Activated effector memory CD4-positive, alpha-beta T cell treated with anti-CD3 and anti-CD28 coated beads, Interleukin-2, amount 50 U/mL, for 16 hours (primary cell): ENCODE measurements at places on chromosomes 12 and 14.

GRCh38 chr12:75979181-75979580 lies 52.4 kb downstream of the PHLDA1 start:
- DNase-seq: no peak

DNA sequence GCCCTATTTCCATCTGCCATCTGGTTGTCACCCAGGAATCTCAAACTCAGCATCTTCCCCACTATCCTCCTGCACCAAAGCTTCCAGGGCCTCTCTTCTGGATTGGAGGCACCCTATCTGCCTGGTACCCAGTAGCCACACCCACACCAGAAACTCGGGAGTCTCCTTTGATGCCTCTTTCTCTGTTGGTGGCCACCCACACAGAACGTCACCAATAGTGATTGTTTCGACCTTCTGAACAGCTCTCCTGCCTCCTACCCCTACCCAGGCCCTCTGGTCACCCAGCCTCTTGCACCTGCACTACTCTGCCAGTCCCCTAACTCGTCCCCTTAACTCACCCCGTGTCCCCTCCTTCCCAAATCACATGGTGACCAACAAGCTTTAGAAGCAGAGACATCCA lies 95.0 kb downstream of the IRF2BPL start:
- no peak for DNase-seq

DNA sequence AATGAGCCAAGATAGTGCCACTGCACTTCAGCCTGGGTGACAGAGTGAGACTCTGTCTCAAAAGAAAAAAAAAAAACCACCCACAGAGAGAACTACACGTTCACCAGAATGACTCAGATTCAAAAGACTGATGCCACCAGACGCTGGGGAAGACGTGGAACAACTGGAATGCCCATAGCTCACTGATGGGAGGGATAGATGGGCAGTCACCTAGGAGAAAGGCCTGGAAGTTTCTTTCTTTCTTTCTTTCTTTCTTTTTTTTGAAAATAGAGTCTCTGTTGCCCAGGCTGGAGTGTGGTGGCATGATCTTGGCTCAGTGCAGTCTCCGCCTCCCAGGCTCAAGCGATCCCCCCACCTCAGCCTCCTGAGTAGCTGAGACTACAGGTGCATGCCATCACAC lies 10.0 kb upstream of the KLC1 start:
- DNase-seq: no peak

DNA sequence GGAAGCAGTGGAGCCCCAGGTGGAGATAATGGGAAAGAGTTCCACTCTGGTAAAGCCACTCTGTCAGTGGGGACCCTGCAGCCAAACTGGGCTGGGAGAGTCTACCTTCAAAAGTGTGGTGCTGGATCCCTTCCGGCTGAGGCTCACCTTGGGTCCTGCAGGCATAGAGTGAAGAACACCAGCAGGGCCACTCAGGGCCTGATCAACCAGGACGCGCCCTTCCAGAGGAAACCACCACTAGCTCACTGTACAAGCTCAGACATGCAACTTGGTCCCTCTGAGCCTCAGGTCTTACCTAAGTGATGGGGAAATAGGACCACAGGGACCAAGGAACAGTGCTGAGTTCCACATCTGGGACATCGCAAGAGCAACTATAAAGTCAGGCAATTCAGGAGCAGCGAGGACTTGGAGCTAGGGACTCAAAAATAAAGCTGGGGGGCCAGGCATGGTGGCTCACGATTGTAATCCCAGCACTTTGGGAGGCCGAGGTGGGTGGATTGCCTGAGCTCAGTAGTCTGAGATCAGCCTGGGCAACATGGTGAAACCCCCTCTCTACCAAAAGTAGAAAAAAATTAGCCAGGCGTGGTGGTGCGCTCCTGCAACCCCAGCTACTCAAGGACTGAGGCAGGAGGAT lies 5.9 kb upstream of the PRPH start:
- peak; percentile 52 for DNase-seq

GRCh38 chr14:90239139-90239538 lies 17.2 kb upstream of the PSMC1 start:
- no peak for DNase-seq

GRCh38 chr14:25237845-25238244 lies 187.9 kb upstream of the STXBP6 start:
- no peak for DNase-seq

DNA sequence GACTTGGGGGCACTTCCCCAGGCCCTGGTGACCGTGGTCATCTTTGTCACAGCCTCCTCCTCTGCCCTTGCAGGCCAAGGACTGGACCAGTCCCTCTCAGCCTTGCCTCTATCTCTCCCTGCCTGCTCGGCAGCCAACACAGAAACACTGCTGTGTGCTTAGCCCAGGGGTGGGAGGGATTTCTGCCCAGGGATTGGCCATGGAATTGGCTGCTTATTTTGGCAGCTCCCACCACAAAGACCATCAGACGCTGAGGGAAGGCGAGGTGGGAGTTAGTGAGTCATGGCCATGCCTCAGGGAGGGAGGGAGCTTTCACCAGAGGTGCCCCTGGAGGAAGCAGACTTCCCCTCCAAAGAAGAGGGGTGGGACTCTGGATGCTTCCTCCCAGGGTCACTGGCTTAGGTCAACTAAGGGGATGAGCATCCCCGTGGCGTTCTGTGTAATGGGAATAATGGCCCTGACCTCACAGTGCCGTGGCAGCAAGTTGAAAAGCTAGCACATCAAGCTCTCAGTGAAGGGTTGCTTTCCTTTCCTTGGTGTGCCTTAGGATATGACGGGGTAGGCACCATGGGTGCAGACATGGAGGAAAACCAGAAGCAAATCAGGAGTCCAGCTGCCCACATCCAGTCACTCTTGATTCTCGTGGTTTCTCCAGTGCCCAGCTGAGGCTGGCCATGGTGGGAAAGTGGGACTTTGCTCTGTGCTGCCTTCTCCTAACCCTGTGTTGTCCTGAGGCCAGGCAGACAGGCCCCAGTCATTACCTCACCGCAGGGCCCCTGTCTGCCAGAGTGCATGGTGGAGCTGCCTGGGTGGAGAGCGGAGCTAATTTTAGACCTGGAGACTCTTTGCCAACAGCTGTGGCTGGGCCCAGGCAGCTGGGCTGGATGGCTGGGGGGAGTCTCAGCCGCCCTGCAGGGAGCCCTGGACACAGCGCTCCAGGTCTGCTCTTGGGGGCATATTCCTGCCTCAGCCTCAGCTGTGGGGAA lies 21.4 kb downstream of the B4GALNT3 start:
- no peak for DNase-seq

- no peak for DNase-seq
These were observed 295.2 kb downstream of the SLC16A7 start for GRCh38 chr12:59890896-59891579.

GRCh38 chr12:51421266-51421884 lies 3.3 kb upstream of the SLC4A8 start:
- DNase-seq: no peak
